ENCODE measurements at places on chromosomes 16 and 17.
A peak's percentile ranks its signal among the peaks of the same experiment; 100 is the strongest.

DNA sequence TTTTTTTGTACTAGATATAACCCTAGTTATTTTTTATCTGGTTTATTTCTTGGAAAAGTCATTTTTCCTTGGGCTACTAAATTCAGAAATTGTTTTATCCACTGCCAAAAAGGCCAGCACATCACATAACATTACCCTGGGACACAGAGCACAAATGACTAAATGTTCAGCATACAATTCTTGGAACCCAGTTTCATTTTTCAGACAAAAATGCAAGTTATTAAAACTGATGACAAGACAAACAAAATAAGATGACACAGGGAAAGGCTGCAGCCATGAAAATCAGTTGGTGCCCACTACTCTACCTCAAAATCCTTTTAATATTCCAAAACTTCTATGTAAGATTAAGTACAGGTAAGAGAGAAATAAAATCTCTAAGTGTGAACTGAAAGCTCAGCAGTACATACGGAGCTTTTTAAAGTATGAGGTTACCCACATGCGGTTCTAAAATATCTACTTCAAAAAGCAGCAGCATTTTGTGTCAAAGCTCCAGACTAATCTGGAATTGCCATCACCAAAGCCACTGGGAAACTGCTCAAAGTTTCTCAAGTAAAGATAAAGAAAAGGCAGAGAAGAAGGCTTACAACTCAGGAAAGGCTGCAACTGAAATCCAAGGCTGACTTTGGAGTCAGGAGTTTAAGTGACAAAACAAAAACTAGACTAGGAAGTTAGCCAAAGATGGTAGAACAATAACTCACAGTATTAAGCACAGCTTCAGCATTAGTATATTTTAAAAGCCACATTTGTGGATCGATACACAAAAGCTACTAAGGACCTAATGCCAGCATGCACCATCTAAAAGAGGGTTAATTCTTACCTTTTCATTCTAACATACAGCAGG lies 41.4 kb downstream of the AP1G1 start:
- no peak for DNase-seq

- DNase-seq = peak; percentile 59
These were observed 7.1 kb upstream of the IL32 start for GRCh38 chr16:3058139-3059030.

- no peak for DNase-seq
These were observed 13.6 kb upstream of the DOC2B start for GRCh38 chr17:194828-195602.

- DNase-seq = peak; percentile 54
These were observed 6.6 kb downstream of the COX6A2 start for GRCh38 chr16:31421587-31421986.

DNA sequence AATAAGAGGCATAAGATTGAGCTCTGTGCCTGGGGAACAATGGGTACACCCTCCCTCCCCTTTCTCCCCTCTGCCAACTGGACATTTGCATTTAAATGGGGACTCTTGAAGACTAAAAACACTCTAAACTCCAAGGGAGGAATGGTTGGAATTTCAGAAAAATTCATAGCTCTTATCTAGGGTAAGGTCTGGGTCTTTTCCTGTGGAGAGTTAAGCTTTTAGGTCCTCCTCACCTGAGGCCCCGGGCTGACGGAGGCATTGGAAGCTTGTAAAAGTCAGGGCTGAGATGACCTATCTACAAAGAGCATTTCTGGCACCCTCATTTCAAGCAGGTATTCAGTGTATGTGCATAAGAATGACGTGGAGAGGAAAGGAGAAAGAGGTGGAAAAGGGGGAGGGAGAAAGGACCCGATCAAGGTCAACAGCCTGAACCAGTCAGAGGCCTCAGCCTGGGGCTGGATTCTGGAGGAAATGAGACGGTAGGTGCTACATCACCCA lies 78.0 kb downstream of the RAP1GAP2 start:
- no peak for DNase-seq

DNA sequence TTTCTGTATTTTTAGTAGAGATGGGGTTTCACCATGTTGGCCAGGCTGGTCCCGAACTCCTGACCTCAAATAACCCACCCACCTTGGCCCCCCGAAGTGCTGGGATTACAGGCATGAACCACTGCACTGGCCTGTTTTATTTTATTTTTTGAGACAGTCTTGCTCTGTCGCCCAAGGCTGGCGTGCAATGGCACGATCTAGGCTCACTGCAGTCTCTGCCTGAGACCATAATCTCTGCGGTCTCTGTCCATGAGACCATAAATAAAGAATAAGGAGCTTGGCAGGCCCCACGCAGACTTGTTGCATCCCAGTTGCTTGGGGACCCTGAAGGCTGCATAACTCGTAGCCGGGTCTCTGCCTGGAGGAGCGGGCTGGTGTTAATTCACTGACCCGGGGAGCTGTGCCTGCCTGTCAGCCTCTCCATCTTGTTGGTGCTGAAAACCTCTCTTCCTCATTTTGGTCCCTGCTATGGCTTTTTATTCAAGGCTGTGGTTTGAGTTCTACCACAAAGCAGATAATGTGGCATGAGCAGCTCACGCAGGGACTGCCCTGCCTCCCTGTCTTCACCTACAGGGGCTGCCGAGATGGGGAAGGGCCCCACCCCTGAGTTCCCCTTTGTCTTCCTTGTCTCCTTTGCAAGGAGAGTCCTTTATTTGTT lies 82.1 kb downstream of the MSI2 start:
- DNase-seq = no peak

Data from activated CD4-positive, alpha-beta T cell treated with anti-CD3 and anti-CD28 coated beads, Interleukin-2, amount 50 U/mL, for 48 hours (primary cell).